ENCODE measurements at places on chromosomes 7 and 10.

GRCh38 chr7:77348371-77348813 is 67.8 kb downstream of the GSAP start:
- DNase-seq = no peak

DNA sequence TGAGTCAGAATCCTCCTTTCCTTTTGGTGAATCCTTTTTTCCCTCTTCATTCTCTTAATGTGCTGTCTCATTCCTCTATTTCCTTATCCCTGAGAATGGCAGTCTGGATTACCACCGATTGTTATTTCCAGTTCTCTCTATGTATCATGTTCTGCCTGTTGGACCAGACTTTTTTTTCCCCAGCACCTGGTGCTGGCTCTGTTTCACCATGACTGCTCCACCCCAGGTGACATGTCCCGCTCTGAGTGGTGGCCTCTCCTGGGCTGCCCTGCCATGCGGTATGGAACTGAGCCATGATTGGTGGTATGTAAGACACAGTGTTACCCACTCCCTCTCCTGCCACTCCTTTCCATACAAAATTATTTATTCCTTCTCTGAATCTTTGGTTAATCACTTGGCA is 399.9 kb downstream of the GATA3 start:
- DNase-seq = no peak

DNA sequence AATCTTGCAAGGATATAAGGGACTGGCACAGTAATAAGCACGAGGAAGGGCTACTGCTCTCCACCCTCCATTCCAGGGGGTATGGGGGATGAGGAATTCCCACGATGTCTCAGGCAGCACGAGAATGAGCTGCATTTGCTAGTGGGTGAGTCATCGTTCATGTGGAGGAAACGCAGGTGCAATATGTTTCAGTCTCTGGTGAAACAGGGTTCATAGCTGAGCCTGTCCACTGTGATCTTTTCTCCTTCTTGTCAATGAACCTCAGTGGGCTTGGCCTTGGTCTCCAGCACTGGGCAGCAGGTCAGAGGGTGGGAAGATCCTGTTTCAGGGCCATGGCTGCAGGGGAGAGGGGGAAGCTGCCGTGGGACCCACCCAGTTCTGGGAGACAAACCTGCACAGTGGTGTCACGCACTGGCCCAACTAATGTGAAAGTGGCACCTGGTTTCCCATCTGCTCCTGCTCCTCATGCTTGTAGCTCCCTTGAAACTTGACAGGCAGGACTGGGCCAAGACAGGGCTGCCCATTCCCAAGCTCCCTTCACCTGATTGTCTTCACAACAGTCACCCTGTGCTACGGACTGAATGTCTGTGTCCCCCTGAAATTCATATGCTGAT is 181.9 kb downstream of the USP6NL start:
- no peak for DNase-seq

DNA sequence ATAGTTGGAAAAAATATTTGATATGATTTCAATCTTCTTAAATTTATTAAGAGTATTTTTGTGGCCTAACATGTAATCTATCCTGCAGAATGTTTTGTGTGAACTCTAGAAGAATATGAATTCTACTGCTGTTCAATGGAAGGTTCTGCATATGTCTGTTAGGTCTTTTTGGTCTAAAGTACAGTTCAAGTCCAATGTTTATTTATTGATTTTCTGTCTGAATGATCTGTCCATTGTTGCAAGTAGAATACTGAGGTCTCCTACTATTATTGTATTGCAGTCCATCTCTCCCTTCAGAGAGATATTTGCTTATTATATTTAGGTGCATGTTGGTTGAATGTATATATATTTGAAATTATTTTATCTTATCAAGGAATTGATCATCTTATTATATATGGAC is 18.9 kb upstream of the DYNC1I1 start:
- no peak for DNase-seq
